Lung (tissue), 17 donors: ENCODE measurements at places on chromosomes 7 and 10. TPM values are rescaled to one million over a fixed set of nuclear protein-coding genes. Genes with fewer than 3 reads are reported as not detected.

DNA sequence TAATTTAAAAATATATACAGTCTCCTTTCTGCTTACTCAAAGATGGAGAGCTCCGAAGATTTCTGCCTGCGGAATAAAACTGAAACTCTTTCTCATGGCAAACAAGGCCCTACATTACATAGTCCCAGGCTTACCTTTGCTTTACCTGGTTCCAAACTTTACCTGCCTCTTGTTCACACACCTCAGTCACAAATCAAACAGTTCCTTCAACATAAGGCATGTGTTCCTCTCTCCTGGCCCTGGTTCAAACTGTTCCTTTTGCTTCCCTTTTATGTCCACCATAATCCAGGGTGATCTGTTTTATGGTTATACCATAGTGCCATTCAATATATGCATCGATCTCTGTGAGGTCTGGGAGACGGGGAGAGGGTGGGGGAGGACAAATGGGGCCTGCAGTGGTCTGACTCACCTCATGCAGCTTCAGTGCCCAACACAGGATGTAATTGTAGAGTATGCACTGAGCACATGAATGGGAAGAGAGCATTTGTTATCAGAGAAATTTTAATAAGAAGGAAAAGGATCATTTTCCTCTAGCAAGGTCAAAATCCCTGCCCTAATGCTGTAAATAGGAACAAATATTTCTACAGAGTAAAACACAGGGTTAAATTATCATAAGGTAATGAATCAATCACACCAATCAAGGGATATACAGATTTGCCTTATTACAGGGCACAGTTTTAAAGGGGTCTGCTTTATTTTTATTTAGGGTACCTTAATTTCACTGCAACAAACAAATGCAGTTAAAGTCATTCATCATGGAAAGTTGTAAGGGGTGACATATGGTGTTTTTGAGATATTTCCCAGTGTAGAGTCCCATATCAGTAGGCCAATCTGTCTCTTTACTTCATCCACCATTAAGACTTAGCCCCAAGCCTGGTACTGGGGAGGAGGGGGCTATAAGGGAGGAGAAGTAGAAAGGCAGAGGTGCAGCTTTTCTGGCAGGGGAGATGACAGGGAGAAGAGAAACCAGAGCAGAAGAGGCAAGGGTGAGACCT is 88.8 kb upstream of the PDE1C start:
- H3K27me3 ChIP-seq = no peaks in the 10 kb centered on the region
- no peaks in the 10 kb centered on the region for H3K4me1 ChIP-seq
- H3K36me3 ChIP-seq = no peaks in the 10 kb centered on the region
- peak overlapping the region; percentile 71 for H3K27ac ChIP-seq
- H3K4me3 ChIP-seq = no peak overlapping the region

GRCh38 chr10:1539216-1539615 is 198.1 kb downstream of the ADARB2 start:
- H3K27me3 ChIP-seq = no peaks in the 10 kb centered on the region
- no peaks in the 10 kb centered on the region for H3K4me1 ChIP-seq
- no peak for DNase-seq

GRCh38 chr10:4831091-4831490 is 5.1 kb downstream of the AKR1E2 start:
- no peak for DNase-seq
- H3K27me3 ChIP-seq = no peaks in the 10 kb centered on the region
- no peaks in the 10 kb centered on the region for H3K4me1 ChIP-seq
- H3K36me3 ChIP-seq = no peaks in the 10 kb centered on the region

OR2A42 gene
- polyA plus RNA-seq = 0.04 TPM

GHRHR gene
- 0.38 TPM for polyA plus RNA-seq

ELOVL3 gene
- polyA plus RNA-seq = 1.3 TPM

AOAH gene
- 4.7 TPM for polyA plus RNA-seq
